Naive thymus-derived CD8-positive, alpha-beta T cell (primary cell): ENCODE measurements at places on chromosomes 7 and 10. TPM values are rescaled to one million over a fixed set of nuclear protein-coding genes. Genes with fewer than 3 reads are reported as not detected.

GRCh38 chr10:59177031-59177797 lies 771 bp downstream of the PHYHIPL start:
- no peak overlapping the region for H3K27ac ChIP-seq
- no peaks in the 10 kb centered on the region for H3K36me3 ChIP-seq
- no peak overlapping the region for H3K4me3 ChIP-seq
- no peaks in the 10 kb centered on the region for H3K4me1 ChIP-seq
- peaks cover 31% of the 10 kb centered on the region for H3K27me3 ChIP-seq

GRCh38 chr7:116239020-116239419 lies 28.7 kb downstream of the TES start:
- peaks cover 63% of the 10 kb centered on the region for H3K4me1 ChIP-seq
- no peak for DNase-seq
- H3K4me3 ChIP-seq = no peak overlapping the region
- peak overlapping the region; percentile 55 for H3K27ac ChIP-seq
- H3K27me3 ChIP-seq = no peaks in the 10 kb centered on the region

DNA sequence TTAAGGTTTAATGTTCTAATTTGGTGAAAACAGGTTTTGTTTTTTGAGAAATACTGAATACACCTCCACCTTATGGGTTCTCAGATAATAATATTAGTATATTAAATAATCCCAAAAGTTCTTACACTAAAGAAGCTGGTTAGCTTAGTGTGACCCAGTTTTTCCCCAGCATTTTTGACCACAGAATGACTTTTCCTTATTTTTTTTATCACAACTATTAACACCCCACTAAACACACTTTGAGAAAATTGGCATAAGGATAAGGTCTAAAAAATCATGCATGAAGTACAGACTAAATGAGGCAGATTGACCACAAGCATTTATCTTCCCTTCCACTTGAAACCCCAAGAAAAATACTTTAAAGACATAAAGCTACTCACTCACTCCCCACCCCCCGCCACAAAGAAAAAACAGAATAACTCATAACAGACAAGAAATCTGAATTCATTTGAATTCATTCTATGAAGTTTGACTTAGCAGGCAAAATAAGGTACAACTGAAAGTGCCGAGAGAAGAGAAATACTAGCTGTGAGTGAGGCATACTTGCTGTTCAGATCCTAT lies 49.7 kb upstream of the WNT16 start:
- no peak overlapping the region for H3K4me3 ChIP-seq
- no peaks in the 10 kb centered on the region for H3K36me3 ChIP-seq
- H3K27me3 ChIP-seq = peaks cover 21% of the 10 kb centered on the region
- no peaks in the 10 kb centered on the region for H3K4me1 ChIP-seq

- no peaks in the 10 kb centered on the region for H3K4me1 ChIP-seq
- no peak overlapping the region for H3K4me3 ChIP-seq
- H3K36me3 ChIP-seq = no peaks in the 10 kb centered on the region
- H3K27ac ChIP-seq = no peak overlapping the region
Measured at GRCh38 chr7:28904578-28905048, 53.5 kb downstream of the TRIL start.

DNA sequence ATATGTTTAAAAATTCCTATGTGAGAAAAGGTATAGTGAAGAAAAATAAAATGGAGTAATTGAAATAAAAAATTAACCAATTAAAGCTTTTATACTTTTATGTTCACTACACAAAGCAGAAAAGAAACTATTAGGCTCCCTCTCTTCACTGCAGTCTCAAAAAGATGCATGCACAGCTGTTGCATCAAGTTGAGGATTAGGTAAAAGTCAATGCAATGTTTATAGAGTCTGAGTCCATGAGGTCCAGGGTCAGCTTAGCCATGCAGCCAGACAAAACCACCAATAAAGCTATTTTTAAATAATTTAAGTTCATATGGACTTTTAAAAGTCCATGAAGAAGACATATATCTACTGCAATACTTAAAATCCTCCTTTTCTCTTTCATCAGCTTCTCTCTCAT lies 31.1 kb upstream of the ING3 start:
- H3K36me3 ChIP-seq = no peaks in the 10 kb centered on the region
- no peak overlapping the region for H3K27ac ChIP-seq
- peaks cover 8% of the 10 kb centered on the region for H3K27me3 ChIP-seq
- DNase-seq = no peak

DNA sequence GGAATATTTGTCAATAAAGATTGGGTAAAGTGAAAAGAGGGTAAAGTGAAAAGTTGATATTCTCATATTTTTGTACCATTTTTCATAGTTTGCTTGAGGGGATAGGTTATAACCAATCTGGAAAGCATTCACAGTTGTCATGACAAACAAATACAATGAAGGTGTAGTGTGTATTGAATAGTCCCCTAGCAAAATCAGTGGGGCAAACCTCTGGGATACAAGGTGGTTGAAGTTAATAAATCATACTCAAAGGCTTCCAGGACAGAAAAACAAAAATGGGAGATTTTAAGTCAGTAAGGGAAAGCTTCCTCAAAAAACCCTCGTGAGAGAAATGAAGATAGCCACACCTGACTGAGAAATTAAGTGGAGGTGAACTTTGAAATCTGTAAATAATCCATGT lies 39.4 kb downstream of the PHTF2 start:
- no peak overlapping the region for H3K27ac ChIP-seq
- H3K4me1 ChIP-seq = peaks cover 18% of the 10 kb centered on the region
- no peak overlapping the region for H3K4me3 ChIP-seq

HKDC1 gene
- total RNA-seq = 0.65 TPM

- peak overlapping the region; percentile 88 for H3K27ac ChIP-seq
- H3K36me3 ChIP-seq = no peaks in the 10 kb centered on the region
- H3K27me3 ChIP-seq = no peaks in the 10 kb centered on the region
- peak; percentile 35 for DNase-seq
- H3K4me1 ChIP-seq = peaks cover 2% of the 10 kb centered on the region
- H3K4me3 ChIP-seq = no peak overlapping the region
Measured at GRCh38 chr10:47031211-47031900, 120.1 kb downstream of the PTPN20 start.

CHST3 gene
- not detected for total RNA-seq

- no peak overlapping the region for H3K27ac ChIP-seq
- no peaks in the 10 kb centered on the region for H3K27me3 ChIP-seq
- no peak for DNase-seq
- H3K4me3 ChIP-seq = no peak overlapping the region
- H3K4me1 ChIP-seq = no peaks in the 10 kb centered on the region
Measured at GRCh38 chr7:40711706-40712105, 576.9 kb downstream of the SUGCT start.

- DNase-seq = no peak
- H3K36me3 ChIP-seq = no peaks in the 10 kb centered on the region
- no peak overlapping the region for H3K27ac ChIP-seq
- H3K27me3 ChIP-seq = peaks cover 2% of the 10 kb centered on the region
Measured at GRCh38 chr10:27328946-27329345, 88.3 kb upstream of the ACBD5 start.

SLC39A12 gene
- not detected for total RNA-seq
